RPMI8226 (cell line): ENCODE measurements at places on chromosomes 5 and 9.

GRCh38 chr9:136014924-136015633, 53.9 kb upstream of the UBAC1 start:
- DNase-seq: no peak

DNA sequence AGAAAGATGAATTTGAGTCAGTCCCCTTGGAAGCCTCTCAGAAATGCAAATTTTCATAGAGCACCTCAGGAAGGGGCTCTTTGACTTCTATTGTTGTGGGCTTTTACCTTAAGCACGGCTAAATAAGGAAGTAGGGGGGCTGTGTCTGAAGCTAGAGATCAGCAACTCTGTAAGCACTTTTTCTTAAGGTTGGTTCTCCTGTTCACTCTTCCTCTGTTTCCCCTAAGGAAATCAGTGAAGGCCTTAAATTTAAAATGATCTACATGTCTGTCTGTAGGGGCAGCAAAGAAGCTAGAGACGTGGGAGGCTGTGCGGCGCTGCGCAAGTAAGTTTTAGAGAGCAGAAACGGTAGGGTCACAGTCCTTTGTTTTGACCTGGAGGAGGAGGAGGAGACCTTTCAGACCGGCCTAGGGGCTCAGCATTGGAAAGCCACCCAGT, 1.2 kb upstream of the CDC14B start:
- DNase-seq: no peak

GRCh38 chr5:12071455-12071854, 167.2 kb upstream of the CTNND2 start:
- DNase-seq: no peak

DNA sequence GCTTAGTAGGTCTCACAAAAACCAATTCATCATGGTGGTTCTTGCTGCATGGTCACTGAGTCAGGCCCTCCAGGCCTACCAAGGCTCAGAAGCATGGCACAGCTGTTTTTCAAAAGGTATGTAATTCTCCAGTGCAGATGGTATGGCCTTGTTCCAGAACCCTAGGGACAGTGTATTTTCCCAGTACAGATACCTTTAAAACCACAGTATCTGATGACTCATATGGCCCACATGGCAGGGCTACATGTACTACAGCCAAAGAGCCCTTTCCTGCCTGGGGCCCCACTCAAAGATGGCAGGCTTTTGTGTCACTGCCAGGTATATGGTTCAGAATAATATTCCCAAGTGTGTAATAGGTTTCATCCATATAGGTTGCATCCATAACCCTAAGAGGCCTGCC, 16.5 kb downstream of the CSF2 start:
- DNase-seq: peak; percentile 93

DNA sequence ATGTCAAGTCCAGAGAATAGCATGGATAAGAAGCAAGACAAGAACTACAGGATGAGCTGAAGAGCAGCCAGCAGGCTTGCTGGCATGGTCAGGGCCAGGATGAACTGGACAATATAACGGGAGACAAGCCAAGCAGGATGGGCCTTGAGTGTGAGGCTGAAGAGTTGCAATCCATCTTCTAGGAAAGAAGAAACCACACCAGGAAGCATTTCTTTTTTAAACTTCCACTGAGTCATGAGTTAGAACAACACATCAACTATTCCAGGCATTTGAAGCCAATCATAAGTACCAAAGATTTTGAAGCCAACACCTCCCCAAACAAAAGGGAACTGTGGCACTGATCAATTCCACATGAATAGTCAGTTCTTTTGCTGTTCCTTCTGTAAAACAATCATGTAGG, 27.3 kb downstream of the SLC31A2 start:
- DNase-seq: no peak

- DNase-seq: no peak
Measured at GRCh38 chr5:163653526-163653925, 148.1 kb downstream of the MAT2B start.
